Smooth muscle cell of trachea (primary cell): ENCODE measurements at places on chromosomes 4 and X. TPM values are rescaled to one million over a fixed set of nuclear protein-coding genes. Genes with fewer than 3 reads are reported as not detected.

SMIM43 gene
- 3.9 and 6.6 TPM in 2 replicates for total RNA-seq

HMX1 gene
- not detected in 2 replicates for total RNA-seq

NSUN7 gene
- total RNA-seq, result not detected in 2 replicates

DGAT2L6 gene
- not detected in 2 replicates for total RNA-seq

BDH2 gene
- 54.4 and 73.6 TPM in 2 replicates for total RNA-seq

SPANXC gene
- total RNA-seq, result not detected in 2 replicates

SPANXN3 gene
- not detected in 2 replicates for total RNA-seq

PCDH18 gene
- 382 and 502 TPM in 2 replicates for total RNA-seq

CLNK gene
- not detected in 2 replicates for total RNA-seq

TGIF2LX gene
- total RNA-seq, result not detected in 2 replicates

YY2 gene
- total RNA-seq, result 2.5 and 2.8 TPM in 2 replicates

SYTL4 gene
- 3.1 and 8.6 TPM in 2 replicates for total RNA-seq

SMIM10L2A gene
- 0.15 and 1.2 TPM in 2 replicates for total RNA-seq

RNF212 gene
- total RNA-seq, result 1.5 and 4.6 TPM in 2 replicates

GPR50 gene
- total RNA-seq, result not detected in 2 replicates

PFKFB1 gene
- total RNA-seq, result not detected in 2 replicates

FAM47A gene
- not detected in 2 replicates for total RNA-seq

MTNR1A gene
- not detected in 2 replicates for total RNA-seq

FHDC1 gene
- total RNA-seq, result under 0.01 and 0.17 TPM in 2 replicates

DGKK gene
- total RNA-seq, result not detected in 2 replicates

ADGRG2 gene
- total RNA-seq, result 0.17 and 0.58 TPM in 2 replicates

UVSSA gene
- total RNA-seq, result 13.4 and 15.4 TPM in 2 replicates

TCP11X1 gene
- not detected in 2 replicates for total RNA-seq

ZDHHC15 gene
- under 0.01 TPM in 1 of 2 replicates, not detected in the other for total RNA-seq

RGS12 gene
- total RNA-seq, result 22.3 and 23.3 TPM in 2 replicates

SOX3 gene
- total RNA-seq, result 0.15 TPM in 1 of 2 replicates, not detected in the other

PPM1K gene
- 17.5 and 23.0 TPM in 2 replicates for total RNA-seq

ZCCHC12 gene
- total RNA-seq, result not detected in 2 replicates

CLDN34 gene
- not detected in 2 replicates for total RNA-seq

SULT1B1 gene
- under 0.01 and 0.15 TPM in 2 replicates for total RNA-seq

FGF16 gene
- under 0.01 TPM in 1 of 2 replicates, not detected in the other for total RNA-seq

PASD1 gene
- total RNA-seq, result not detected in 2 replicates

PPARGC1A gene
- 1.5 and 1.7 TPM in 2 replicates for total RNA-seq

GYPB gene
- not detected in 2 replicates for total RNA-seq

PLAC8 gene
- total RNA-seq, result 0.29 TPM in 1 of 2 replicates, not detected in the other

PCYT1B gene
- total RNA-seq, result 0.15 and 0.17 TPM in 2 replicates

ARAF gene
- total RNA-seq, result 14.4 and 20.0 TPM in 2 replicates

ZNF630 gene
- total RNA-seq, result 1.9 and 2.0 TPM in 2 replicates

CCKAR gene
- 19.4 and 25.2 TPM in 2 replicates for total RNA-seq

PQBP1 gene
- total RNA-seq, result 50.8 and 62.5 TPM in 2 replicates

HTN1 gene
- total RNA-seq, result not detected in 2 replicates

RBMX2 gene
- total RNA-seq, result 20.5 and 23.9 TPM in 2 replicates

ABCB7 gene
- total RNA-seq, result 31.7 and 36.7 TPM in 2 replicates

MEPE gene
- total RNA-seq, result not detected in 2 replicates

GABRE gene
- total RNA-seq, result 1.3 and 11.7 TPM in 2 replicates

PABPC5 gene
- total RNA-seq, result 2.9 and 3.5 TPM in 2 replicates
